Activated T-cell treated with anti-CD3 and anti-CD28 coated beads, Interleukin-2, amount 50 U/mL, for 72 hours (primary cell): ENCODE measurements at places on chromosomes 1 and 21.
A peak's percentile ranks its signal among the peaks of the same experiment; 100 is the strongest.

DNA sequence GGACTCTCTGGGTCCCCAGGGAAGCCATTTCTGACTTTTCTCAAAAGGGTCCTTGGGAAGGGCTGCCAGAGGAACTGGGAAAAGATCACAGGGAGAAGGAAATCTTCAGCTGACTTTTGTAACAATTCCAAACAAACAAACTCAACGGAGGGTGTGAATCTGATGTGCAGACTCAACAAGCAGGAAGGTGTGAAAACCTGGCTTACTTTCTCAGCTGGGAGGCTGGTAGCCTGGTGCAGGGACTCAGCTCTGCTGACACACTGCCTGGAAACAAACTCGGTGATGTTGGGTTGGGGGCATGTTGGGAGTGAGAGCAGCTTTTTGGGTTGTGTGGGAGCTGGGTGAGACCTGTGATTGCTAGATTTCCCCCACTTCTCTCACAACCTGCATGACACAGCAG lies 10.2 kb upstream of the HSD3B2 start:
- no peak for DNase-seq

DNA sequence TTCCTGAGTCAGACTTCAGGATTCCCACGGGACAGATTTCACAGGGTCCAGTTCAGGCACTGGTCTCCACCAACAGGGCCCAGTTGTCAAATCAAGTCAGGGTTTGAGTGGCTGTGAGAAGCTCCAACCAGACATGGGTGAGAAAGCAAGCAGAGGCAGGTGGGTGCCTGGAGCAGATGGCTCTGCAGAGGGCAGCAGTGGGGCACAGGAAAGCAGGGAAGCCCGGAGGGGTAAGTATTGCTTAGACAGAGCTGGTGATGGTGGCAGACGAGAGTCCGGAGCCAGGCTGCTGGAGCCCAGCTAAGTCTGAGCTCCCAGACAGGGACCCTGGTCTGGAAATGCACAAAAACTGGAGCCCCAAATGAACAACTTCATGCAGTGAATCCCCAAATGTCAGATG lies 40.4 kb downstream of the RIMS3 start:
- peak; percentile 26 for DNase-seq

- DNase-seq, result no peak
Measured at GRCh38 chr1:119348941-119349340, 19.6 kb upstream of the HAO2 start.

DNA sequence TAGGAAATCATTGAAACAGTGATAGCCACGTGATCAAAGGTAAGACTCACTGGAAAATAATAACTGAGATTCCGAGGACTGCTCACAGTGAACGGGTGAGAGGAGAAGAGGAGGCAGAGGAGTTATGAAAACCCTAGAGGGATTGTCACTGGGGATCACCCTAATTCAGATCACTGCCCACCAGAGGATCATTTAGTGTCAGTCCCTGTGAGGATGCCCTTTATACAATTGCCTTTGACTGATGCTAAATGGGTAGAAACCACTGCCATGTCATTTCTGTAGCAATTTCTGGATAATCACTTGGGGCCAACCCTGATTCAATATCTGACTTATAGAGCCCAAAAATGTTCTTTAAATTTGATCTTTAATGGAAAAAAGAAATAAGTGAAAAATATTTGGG lies 14.1 kb upstream of the VAV3 start:
- DNase-seq, result no peak

DNA sequence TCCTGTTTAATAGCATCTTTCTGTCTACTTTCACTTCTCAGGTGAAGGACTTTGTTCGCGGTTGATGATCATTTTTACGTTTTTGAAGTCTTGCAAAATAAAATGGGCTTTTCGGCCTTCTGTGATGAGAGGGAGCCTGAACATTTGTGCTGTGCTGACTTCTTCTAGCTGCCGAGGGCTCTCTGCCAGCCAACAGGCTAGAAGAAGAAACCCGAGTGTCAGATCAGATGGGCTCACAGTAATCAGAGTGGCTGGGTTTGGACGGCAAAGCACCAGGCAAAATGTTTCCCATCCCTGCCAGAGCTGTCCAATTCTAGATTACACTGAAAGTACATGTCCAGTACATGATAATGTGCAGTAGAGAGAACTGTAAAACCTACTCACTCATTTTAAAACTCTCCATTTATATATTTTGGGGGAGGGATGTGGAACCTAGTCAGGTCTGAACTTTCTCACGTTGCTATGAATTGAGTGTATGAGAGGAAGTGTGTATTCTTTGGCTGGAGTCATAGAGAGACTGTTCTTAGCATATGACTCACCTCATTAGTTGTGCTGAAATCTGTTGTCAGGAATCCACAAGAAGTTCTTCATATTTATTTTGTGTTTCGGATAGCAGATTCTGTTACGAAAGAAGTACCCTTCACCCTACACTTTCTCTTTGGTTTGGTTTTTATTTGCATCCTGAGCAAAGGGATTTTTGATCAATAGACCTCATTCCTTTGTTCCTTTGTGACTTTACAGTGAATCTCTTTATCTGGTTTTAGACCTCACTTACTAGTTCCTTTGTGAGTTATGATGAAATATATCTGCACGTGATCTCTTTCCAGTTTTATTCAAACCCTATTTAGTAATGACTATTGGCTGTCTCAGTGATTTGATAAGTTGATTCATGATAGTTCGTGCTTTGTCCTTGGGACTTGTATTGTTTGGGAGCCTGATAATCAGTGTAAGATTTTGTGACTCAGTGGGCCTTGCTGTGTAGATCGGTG lies 4.8 kb downstream of the ATP1A1 start:
- peak; percentile 42 for DNase-seq

DNA sequence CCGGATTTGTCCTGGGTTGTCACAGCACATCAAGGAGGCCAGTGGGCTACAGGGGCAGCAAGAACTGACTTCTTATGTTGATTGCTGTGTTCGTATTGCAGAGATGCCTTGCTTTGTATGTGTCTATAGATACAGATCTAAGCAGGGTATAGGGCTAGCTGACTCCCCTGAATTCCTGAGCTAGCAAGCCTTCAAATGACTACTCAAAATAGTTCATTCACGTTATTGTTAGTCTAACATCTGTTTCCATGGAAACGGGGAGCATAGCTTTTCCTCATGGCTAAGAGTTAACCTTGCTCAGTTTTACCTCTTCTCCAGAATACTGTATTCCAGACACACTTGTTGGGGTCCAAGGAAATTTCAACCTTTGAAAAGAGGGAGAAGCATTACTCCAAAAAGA lies 24.1 kb downstream of the TRIM45 start:
- DNase-seq, result no peak

DNA sequence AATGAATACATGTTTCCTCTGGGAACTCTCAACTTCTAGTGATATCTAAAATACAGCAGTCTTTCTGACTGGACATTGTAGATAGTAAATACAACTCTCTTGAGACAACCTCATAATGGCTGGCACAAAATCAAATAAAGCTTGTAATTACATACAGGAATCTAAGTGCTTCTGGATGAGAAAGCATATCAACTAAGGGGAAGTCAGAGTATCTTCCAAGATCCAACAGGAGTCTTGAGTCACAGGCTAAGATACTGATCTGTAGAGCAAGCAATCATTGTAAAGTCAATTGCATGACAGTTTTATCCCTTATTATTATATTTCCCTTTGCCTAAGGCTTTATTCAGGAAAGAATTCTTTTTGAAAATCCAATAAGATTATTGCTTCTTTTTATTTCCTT lies 249.9 kb downstream of the LRRIQ3 start:
- no peak for DNase-seq

GRCh38 chr1:50183378-50184133 lies 74.8 kb downstream of the ELAVL4 start:
- no peak for DNase-seq
